ENCODE measurements at places on chromosomes 1 and 21.

DNA sequence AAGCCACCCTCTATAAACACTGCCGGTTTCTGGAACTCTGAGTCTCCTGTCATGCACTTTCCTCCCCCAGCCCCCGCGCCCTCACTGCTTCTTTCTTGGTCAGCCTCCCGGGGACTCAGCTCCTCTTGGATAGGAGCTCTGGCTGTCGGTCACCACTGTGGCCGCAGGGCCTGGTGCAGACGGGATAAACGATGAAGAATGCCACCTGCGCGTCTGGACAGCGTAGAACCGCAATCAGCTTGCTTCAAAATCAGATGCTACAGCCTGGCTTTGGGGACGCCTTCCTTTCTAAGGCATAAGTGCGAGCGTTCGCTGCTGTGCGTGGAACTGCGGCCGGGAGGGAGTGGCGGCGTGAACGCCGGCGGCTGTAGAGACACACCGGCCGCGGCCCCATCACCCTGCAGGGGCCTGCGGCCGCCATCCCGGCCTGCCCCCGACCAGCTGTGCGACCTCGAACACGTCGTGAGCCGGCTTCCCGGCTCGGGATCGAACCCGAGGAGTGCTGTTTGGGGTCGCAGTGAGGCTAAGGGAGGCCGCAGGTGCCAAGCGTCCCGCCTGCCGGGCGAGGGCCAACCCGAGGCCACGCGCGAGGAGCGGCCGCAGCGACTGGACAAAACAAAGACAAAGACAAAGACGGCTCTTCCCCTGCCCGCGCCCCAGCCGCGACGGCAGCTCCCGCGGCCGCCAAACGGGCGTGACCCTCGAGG, 688 bp downstream of the PTTG1IP start:
- DNase-seq, result no peak

GRCh38 chr1:56469640-56470371, 109.6 kb downstream of the PLPP3 start:
- no peak for DNase-seq

- no peak for DNase-seq
Observed at GRCh38 chr1:156874572-156875340, 14.1 kb downstream of the NTRK1 start.

DNA sequence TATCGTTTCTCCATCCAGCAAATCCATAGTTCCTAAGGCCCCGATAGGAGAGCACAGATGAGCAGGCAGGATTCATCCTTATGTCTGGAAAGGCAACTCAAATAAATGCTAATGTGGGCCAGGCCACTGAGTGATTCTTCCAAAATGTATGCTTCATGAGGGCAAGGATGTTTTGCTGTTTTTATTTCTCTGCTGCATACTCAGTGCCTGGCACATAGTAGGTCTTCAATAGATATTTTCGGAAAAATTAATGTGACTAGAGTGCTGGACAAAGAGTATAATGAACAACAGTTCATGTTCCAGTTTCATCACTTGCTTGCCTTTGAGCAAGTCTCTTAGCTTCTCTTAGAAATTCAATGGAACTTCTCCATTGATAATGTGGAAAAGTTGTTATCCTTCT, 357.7 kb downstream of the PRDM2 start:
- no peak for DNase-seq

- no peak for DNase-seq
Observed at GRCh38 chr1:13543451-13544220, 29.8 kb upstream of the LRRC38 start.

- DNase-seq, result no peak
Observed at GRCh38 chr1:32045772-32046171, 27.0 kb upstream of the TMEM39B start.

DNA sequence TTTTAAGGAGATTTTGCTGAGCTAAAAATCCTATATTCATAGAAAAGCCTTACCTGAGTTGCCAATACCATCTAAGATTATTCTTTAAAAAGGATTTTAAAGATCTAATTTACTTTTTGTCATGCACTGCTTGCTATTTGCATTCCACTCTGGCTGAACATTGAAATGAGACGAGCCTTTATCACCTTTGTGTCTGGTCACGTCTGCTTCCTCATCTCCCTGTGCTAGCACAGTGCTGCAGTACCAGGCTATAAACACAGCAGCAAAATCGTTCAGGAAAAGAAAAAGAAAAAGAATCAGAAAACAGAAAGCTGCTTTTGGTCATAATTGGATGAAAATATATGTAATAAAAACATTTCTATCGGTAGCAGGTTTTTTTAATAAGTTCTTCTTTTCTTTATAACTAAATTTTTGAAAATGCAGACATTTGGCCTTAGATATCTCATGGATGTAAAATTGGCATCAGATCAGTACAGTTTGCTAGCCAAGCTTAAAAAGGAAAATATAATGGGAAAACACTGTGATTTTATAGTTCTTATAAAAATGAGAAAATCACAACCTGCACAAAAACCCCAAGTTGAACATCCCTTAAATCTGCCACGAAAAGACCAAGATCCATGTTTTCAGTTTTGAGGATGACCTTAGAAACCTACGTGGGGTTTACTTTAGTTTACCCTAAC, 735.7 kb upstream of the CXADR start:
- DNase-seq, result no peak

DNA sequence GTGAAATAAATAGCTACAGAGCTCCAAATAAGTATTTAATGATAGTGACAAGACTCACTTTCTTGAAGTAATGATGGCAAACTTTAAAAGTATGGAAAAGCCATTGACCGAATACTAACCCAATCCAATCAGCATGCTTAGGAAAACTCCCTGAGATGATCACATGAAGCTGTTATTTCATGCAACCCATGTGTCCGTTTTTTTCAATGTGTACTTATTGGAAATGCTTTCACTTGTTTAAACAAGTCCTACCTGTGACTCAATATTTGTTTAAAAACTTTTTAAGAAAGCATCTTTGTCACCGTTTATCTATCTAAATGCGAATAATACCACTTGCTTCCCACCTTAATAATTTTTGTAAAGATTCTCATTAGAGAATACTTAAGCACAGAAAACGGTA, 185.8 kb downstream of the NRIP1 start:
- no peak for DNase-seq

DNA sequence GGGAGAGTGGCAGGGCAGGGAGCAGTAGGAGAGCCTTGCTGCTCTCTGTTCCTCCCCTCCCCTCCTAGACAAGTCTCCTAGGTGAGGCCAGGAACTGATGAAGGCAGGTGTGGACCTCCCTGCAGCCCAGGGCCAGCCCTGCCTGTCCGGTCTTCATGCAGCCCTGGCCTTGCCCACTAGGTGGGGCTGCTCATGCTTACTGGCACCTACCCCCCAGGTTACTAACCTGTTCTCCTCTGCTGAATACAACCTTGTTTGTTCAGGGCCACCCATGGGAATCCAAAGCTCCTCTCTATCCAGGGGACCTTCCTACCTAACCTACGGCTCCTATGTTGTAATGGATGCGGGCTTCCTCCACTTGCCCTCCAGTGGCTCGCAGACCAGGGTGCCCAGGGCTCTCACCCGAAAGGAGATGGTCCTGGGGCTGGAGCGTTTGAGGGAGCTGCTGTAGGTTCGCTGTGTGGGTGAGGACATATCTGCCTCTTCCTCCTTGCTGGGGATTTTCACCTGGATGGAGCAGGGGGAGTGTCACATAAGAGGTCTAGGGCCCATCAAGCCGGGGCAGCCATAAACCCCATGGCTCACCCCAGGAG, 7.9 kb upstream of the TNNT2 start:
- DNase-seq, result no peak

DNA sequence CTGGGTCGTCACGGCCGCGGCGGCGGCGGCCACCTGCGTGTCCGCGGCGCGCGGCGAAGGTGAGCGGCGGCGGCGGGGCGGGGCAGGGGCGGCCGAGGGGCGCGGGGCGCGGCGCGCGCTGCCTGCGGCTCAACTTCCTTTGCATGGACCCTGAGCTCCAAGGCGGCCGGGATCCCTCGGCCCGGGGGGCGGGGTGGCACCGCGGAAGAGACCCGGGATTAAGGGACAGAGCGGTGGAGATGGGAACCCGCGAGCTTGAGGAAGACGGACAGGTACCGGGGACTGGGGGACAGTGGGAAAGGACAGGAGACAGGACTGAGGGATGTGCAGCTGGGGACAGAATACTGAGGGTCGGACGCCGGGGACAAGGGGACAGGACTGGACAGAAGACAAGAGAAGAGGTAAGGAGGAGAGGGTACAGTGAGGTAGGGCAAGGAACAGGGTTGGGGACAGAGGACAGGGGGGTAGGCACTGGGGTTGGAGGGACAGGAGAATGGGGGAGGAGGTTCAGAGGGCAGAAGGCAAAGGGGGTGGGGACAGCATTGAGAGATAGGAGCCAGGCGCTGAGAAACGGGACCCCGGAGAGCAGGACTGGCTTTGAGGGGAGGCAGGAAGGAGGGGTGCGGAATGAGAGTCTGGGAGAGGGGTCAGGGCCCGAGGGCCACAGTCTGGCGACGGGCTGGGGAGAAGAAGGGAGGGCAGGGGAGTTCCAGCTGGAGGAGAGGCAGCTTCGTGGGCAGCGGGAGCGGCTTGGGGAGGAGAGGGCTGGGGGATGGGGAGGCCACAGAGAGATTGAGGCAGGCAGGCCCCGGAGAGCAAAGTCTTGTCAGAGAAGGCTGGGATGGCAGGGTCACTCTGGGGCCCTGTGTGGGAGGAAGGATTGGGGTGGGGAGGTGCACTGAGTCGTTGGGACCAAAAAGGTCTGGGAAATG, 648 bp downstream of the EPHA8 start:
- DNase-seq, result no peak

DNA sequence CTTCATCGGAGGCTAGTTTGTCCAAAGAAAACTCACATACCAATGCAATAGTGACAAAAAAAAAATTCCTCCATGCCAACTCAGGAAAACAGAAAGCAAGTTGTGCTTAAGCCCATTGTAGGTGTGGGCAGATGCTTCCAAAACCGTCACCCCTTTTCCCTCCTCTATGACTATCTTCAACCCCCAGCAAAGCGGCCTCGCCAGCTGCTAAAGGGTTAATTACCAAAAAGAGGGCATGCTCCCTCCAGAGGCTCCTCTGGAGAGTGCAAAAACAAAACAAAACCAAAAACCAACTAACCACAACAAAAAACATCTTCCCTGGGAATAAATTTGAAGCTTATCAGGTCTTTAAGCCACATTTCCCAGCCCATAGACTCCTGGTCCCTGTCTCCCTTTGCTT, 1.2 kb downstream of the LMOD1 start:
- no peak for DNase-seq

DNA sequence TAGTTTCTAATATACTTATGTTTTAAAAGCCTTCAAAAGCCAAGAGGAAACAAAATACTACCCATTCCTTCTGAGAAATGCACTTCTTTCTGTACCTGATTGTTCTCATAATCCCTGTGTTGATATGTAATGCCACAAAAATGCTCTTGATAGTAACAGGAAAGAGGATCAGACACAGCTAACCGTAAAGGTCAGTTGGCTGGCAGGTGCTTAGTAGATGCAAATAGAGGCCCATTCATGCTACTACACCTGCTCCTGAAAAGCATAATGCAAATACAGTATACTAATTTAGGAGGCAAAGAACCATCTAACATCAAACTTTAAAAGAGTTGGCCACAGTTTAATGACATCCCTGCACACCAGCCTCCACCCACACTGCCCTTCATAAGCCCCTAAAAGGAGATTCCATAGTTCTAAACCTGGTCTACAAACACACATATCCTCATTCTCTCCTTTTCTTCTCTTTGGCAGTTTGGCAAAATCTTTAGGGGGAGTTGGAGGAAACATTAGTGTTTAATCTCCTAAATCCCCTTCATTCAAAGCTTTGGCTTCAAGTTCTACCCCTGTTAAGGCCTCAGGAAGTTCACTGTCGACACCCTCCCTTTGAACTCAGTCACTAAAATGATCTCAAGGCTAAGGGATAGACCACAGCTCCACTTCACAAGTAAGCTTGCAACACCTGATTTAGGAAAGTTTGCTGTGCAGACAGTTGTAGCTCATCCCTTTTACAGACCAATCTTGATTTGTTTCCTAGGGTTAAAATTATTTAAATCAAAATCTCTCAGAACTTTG, 2.9 kb upstream of the CD46 start:
- DNase-seq, result no peak

DNA sequence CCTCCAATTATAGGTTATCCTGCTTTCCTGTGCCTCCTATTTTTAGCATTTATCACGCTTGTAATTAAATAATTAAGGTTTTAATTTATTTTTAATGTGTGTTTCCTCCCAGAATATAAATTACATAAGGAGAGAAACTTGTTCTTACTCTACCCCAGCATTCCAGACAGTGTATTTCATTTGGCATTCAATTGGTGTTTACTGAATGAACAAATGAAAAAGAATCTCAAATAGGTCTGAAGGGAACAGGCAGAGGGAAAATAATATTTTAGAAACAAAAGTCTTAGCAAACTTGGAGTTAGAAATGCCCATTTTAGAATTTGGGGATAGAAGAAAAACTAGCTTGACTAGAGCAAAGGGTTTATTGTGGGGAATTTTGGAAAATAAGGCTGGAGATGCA, 9.9 kb upstream of the RSRP1 start:
- DNase-seq, result no peak

DNA sequence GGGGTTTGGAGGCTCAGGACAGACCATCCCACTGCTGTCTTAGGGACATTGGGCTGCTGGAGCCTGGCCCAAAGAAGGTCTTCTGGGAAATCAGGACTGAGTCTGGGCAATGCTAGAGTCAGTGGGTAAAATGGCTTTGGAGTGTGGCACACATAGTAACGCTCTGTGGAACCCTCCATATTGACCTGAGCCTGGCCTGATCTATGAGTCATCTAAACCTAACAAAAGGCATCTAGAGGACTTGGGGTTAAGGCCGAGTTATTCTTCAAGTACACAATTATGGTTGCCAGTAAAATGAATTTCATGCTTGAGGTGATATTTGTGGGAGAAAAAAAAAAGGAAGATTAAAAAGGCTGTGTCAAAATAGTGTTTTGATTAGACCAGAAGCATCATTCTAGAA, 77.7 kb downstream of the ST6GALNAC5 start:
- no peak for DNase-seq

GRCh38 chr1:1601564-1602303, 1.8 kb upstream of the FNDC10 start:
- DNase-seq, result no peak

GRCh38 chr1:93172778-93173177, 7.4 kb downstream of the TMED5 start:
- no peak for DNase-seq

- no peak for DNase-seq
Observed at GRCh38 chr1:53944469-53945182, 873 bp downstream of the IFT25 start.

DNA sequence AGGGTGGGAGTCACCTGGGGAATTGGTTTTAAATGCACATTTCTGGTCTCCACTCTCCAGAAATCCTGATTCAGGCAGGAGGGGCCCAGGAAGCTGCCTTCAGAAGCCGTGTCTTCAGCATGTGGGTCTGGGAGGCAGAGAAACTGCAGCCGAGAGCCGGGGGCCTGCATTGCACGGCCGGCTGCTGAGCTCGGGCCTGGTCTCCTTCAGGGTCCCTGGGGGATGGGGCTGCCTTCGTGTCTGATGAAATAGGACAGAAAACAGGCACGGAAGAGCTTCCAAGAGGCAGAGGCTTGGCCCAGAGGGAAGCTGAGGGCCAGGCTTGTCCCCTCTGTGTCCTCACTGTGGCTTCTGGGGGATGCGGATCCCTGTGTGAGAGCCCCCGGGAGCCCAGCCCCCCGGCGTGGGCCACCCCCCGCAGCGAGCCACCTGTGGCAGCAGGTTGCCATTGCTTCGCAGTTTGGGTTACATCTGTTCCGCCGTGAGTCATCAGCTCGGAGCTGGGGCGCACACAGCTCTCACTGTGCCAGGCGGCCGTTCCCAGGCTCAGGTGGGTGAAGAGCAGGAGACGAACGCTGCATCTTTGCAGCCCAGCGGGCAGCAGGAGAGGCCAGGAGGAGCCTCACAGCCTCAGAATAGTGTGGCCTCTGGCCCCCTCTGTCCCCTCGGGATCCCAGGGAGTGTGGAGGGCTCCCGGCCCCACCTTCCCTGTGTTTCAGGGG, 72.4 kb downstream of the AJAP1 start:
- no peak for DNase-seq
